Breast epithelium (tissue), 4 donors: ENCODE measurements at places on chromosomes 4 and X.

DNA sequence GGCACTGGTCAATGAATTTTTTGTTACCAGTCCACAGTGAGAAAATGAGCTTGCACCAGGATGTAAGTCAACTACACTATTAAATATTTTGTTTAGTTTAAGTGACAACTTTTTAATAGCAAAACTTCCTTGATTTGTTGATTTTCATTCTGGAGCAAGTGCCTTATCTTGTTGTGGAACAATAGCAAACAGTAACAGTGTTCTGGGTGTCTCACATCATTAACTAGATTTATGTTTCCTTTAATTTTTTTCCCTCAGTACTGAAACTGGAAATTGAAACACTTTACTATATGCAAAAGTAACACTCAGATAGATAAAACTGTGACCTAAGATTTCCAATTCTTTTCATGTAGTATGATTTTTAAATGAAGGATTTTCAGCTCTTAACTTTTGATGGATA is 80.1 kb downstream of the GALNT7 start:
- no peaks in the 10 kb centered on the region for H3K36me3 ChIP-seq
- H3K4me1 ChIP-seq: no peaks in the 10 kb centered on the region
- H3K27ac ChIP-seq: no peak overlapping the region
- H3K4me3 ChIP-seq: no peak overlapping the region
- DNase-seq: no peak

DNA sequence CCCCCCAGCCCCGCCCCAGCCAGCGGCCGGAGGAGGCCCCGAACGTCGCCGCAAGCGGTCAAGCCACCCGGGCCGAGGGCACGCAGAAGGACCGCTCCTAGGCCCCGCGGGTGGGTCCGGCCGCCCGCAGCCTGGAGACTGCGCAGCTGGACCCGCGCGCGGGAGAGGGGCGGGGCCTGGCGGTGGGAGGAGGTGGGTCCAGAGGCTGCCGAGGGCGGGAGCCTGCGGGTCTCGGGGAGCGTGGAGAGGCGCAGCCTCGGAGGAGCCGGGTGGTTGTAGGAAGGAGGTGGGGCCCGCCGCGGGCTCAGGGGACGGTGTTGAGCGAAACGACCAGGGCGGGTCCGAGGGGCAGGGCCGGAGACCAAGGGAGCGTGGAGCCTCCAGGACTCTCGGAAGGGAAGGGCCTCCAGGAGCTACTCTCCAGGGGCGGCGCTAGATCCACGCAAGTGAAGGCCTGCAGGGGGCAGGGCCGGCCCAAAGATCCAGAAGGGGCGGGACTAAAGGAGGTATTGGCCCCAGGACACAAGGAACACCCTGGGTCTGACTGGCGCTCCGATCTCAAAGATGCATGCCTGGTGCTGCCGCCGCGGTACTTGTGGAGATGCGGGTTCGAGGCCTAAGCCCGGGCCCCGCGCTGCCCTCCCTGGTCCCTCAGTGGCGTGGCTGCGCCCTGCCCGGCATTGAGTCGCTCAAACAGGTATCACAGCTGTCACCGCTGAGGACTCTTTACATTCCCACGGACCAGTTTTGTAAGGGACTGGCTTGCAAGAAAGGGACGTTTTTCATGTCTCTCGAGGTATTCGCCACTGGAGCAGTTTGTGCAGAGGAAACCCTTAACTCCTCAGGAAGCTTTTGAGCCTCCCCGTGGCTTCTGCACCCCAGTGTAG is 5.9 kb downstream of the TIMM17B start:
- peak overlapping the region; percentile 85 for H3K27ac ChIP-seq
- H3K36me3 ChIP-seq: no peaks in the 10 kb centered on the region
- H3K4me1 ChIP-seq: no peaks in the 10 kb centered on the region
- no peaks in the 10 kb centered on the region for H3K27me3 ChIP-seq

- no peaks in the 10 kb centered on the region for H3K27me3 ChIP-seq
- DNase-seq: no peak
- no peaks in the 10 kb centered on the region for H3K4me1 ChIP-seq
- no peak overlapping the region for H3K4me3 ChIP-seq
- no peaks in the 10 kb centered on the region for H3K36me3 ChIP-seq
- H3K27ac ChIP-seq: no peak overlapping the region
Measured at GRCh38 chr4:144894573-144894972, 203.4 kb downstream of the ANAPC10 start.

DNA sequence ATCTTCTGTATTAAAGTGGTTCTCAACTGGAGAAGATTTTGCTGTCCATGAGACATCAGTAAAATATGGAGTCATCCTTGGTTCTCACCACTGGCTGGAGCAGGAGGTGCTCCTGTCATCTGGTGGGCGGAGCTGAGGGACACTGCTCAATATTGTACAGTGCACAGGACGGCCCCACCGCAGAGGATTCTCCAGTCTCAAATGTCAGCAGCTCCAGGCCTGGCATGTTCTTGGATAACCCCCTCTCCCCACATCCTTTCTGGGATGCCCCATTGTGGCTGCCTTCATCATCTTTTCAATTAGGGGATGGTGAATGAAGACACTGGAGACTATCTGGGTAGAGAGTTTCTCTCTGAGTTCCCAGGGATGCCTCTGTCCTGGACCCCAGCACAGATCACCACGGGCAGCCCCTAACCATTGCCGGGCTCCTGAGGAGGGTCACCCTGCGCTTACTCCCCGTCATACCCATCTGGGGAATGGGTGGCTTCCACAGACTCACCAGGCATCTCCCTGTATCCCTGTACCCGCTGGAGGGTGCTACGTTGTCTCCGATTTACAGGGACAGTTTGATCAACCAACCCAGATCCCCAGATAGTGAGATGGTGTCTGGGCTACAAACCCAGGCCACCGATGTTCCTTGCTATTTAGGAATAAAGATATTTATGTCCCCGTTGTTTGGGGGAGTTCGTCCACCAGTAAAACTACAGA is 21.9 kb upstream of the P2RY8 start:
- no peaks in the 10 kb centered on the region for H3K4me1 ChIP-seq
- no peaks in the 10 kb centered on the region for H3K36me3 ChIP-seq
- DNase-seq: no peak
- H3K27me3 ChIP-seq: no peaks in the 10 kb centered on the region
- no peak overlapping the region for H3K4me3 ChIP-seq
- H3K27ac ChIP-seq: no peak overlapping the region

GRCh38 chrX:9340598-9341290 is 124.1 kb upstream of the TBL1X start:
- no peaks in the 10 kb centered on the region for H3K27me3 ChIP-seq
- H3K4me1 ChIP-seq: no peaks in the 10 kb centered on the region

DNA sequence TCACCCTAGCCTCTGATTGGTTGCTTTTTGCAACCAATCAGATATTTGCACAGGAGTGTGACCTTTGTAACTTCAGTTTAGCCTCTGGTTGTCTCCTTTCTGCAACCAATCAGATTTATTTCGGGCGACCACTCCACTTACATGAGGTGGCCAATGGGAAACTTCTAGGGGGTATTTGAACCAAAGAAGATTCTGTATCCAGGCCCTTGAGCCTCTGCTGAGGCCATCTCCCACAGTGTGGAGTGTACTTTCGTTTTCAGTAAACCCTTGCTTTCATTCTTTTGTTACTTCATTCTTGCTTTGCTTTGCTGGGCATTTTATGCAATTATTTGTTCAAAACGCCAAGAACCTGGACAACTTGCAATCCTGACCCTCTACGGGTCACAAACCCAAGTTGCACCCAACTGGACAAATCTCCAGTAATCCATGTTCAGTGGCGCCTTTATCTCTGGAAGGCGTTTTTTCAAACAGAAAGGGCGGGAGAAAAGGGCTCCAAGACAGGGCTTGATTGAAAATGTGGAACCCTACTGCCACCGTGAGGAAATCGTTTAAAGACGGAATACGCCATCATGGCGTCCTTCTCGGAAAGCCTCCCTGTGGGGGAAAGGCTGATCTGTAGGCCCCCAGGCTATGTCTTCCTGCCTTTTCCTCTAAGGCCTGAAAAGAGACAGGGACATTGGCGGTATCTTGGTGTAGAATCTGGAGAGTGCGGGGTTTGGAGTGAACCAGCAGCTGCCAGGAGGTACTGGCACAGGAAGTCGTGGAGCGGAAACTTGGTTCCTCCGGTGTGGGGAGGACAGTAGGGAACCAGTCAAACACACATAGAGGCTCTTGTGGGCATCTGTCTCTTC is 184.6 kb downstream of the OR13H1 start:
- DNase-seq: no peak
- H3K36me3 ChIP-seq: no peaks in the 10 kb centered on the region
- H3K4me1 ChIP-seq: no peaks in the 10 kb centered on the region
- H3K27ac ChIP-seq: peak overlapping the region; percentile 89
- H3K27me3 ChIP-seq: no peaks in the 10 kb centered on the region
- no peak overlapping the region for H3K4me3 ChIP-seq

GRCh38 chr4:23068287-23068686 is 375.6 kb downstream of the GBA3 start:
- no peak for DNase-seq
- no peaks in the 10 kb centered on the region for H3K4me1 ChIP-seq
- no peaks in the 10 kb centered on the region for H3K36me3 ChIP-seq
- no peak overlapping the region for H3K27ac ChIP-seq
- no peaks in the 10 kb centered on the region for H3K27me3 ChIP-seq

DNA sequence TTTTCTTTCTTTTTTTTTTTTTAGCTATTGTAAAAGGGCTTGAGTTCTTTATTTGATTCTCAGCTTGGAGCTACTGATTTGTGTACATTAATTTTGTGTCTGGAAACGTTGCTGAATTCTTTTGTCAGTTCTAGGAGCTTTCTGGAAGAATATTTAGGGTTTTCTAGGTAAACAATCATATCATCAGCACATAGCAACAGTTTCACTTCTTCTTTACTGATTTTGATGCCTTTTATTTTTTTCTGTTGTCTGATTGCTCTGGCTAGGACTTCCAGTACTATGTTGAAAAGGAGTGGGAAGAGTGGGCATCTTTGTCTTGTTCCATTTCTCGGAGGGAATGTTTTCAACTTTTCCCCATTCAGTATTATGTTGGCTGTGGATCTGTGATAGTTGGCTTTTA is 292.2 kb downstream of the GABRG1 start:
- H3K4me1 ChIP-seq: no peaks in the 10 kb centered on the region
- no peak overlapping the region for H3K4me3 ChIP-seq
- DNase-seq: no peak
- no peaks in the 10 kb centered on the region for H3K36me3 ChIP-seq

- H3K4me1 ChIP-seq: no peaks in the 10 kb centered on the region
- H3K27me3 ChIP-seq: no peaks in the 10 kb centered on the region
- no peaks in the 10 kb centered on the region for H3K36me3 ChIP-seq
- H3K4me3 ChIP-seq: no peak overlapping the region
- DNase-seq: no peak
- H3K27ac ChIP-seq: no peak overlapping the region
Measured at GRCh38 chr4:128355305-128355704, 67.7 kb upstream of the PGRMC2 start.

GRCh38 chrX:69158166-69158980 is 6.9 kb downstream of the PJA1 start:
- no peak for DNase-seq
- no peak overlapping the region for H3K27ac ChIP-seq
- no peaks in the 10 kb centered on the region for H3K4me1 ChIP-seq
- no peaks in the 10 kb centered on the region for H3K27me3 ChIP-seq
- H3K36me3 ChIP-seq: no peaks in the 10 kb centered on the region

DNA sequence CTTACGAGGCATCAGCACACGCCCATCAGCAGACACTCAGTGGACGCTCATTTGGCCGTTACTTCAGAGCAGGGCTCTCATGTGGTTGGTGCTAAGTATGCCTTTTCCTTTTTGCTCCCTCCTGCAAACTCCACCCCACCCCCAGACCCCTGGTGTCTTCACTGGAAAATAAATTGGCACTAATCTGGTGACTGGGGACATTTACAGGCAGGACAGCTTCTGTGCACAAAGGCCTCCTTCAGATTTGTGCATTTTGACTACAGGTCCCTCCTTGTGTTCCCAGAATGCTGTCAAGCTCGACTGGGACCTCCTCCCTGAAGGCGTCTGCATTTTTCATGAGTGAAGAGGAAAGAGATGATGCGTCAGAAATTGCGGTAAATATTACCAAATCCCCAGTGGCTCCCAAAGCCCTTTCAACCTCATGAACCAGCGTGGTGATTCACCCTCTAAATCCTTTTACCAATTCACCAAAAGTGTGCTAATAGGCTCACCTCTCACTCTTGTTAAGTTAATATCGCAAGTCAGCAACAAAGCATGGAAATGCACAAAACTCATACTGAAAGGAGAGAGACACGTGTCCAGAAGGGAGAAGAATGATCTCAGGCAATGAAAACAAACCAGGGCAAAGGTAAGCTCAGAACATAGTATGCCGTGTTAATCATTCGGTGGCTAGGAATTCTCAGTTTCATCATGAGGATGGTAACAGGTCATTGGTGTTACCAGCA is 119.0 kb downstream of the NKX6-1 start:
- H3K4me3 ChIP-seq: no peak overlapping the region
- H3K27me3 ChIP-seq: peaks cover 3% of the 10 kb centered on the region
- H3K27ac ChIP-seq: no peak overlapping the region

- H3K27me3 ChIP-seq: peaks cover 73% of the 10 kb centered on the region
- H3K4me3 ChIP-seq: no peak overlapping the region
- H3K36me3 ChIP-seq: no peaks in the 10 kb centered on the region
- no peak overlapping the region for H3K27ac ChIP-seq
- no peaks in the 10 kb centered on the region for H3K4me1 ChIP-seq
- DNase-seq: peak; percentile 19
Measured at GRCh38 chr4:8911316-8912088, 39.9 kb upstream of the HMX1 start.

DNA sequence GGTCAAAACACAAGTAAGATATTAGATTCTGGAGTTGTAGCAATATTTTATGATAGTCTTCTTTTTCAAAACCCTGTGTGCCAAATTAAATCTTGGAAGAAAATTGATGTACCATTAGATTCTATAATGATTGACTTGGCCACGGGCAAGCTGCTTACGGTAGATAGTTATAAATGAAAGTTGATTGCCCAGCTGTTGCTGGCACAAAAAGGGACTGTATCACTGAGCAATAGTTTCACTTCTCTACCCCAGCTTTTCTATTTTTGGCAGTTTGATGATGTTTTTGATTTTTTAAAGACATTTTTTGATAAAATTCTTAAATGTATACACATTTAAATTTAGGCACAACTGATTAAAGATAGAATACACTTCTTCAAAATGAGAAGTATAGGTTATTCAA is 333.3 kb downstream of the TRAM1L1 start:
- H3K4me1 ChIP-seq: no peaks in the 10 kb centered on the region
- DNase-seq: no peak
- no peak overlapping the region for H3K4me3 ChIP-seq
- no peaks in the 10 kb centered on the region for H3K36me3 ChIP-seq
- no peak overlapping the region for H3K27ac ChIP-seq

- no peaks in the 10 kb centered on the region for H3K27me3 ChIP-seq
- no peaks in the 10 kb centered on the region for H3K36me3 ChIP-seq
- DNase-seq: no peak
- H3K27ac ChIP-seq: no peak overlapping the region
Measured at GRCh38 chr4:19293781-19294180, 957.9 kb upstream of the SLIT2 start.

GRCh38 chrX:11953615-11954014 is 184.7 kb upstream of the FRMPD4 start:
- DNase-seq: no peak
- no peaks in the 10 kb centered on the region for H3K27me3 ChIP-seq
- no peak overlapping the region for H3K4me3 ChIP-seq
- no peaks in the 10 kb centered on the region for H3K36me3 ChIP-seq
